Activated naive CD8-positive, alpha-beta T cell treated with anti-CD3 and anti-CD28 coated beads, Interleukin-2, amount 10 ng/mL, durations not matched to agents 7 days and 5 days (primary cell): ENCODE measurements at places on chromosomes 1 and 21. TPM values are rescaled to one million over a fixed set of nuclear protein-coding genes. Genes with fewer than 3 reads are reported as not detected.

GPR89A gene
- total RNA-seq, result 36.6 TPM

GJA4 gene
- total RNA-seq, result not detected

CD5L gene
- total RNA-seq, result not detected

DCDC2B gene
- total RNA-seq, result 0.22 TPM

BOLA1 gene
- 25.4 TPM for total RNA-seq

CIART gene
- total RNA-seq, result 0.91 TPM

TNFSF18 gene
- not detected for total RNA-seq

TBX19 gene
- total RNA-seq, result 3.2 TPM

KCNA10 gene
- not detected for total RNA-seq

ITGB2 gene
- 452 TPM for total RNA-seq

CELA2B gene
- total RNA-seq, result not detected

TRIM62 gene
- total RNA-seq, result 14.4 TPM

PRR9 gene
- total RNA-seq, result not detected

RNPEP gene
- total RNA-seq, result 33.7 TPM

NBPF4 gene
- 0.20 TPM for total RNA-seq

SELE gene
- not detected for total RNA-seq

SLC6A9 gene
- 1.9 TPM for total RNA-seq

APOBEC4 gene
- not detected for total RNA-seq

ZSWIM5 gene
- total RNA-seq, result 1.7 TPM

HSF2BP gene
- 0.31 TPM for total RNA-seq

UFC1 gene
- 98.1 TPM for total RNA-seq

AADACL3 gene
- not detected for total RNA-seq

GBP1 gene
- 160 TPM for total RNA-seq

ATP6V1G3 gene
- total RNA-seq, result not detected

SPRR4 gene
- not detected for total RNA-seq

NKAIN1 gene
- 0.57 TPM for total RNA-seq

CDC42BPA gene
- total RNA-seq, result 1.2 TPM

KIF1B gene
- total RNA-seq, result 13.9 TPM

LMOD1 gene
- not detected for total RNA-seq

COL6A2 gene
- total RNA-seq, result 23.9 TPM

ZNF648 gene
- not detected for total RNA-seq

TRIM63 gene
- total RNA-seq, result not detected

LMX1A gene
- total RNA-seq, result not detected

ESRRG gene
- total RNA-seq, result not detected

TMPRSS3 gene
- total RNA-seq, result 7.8 TPM

TCHH gene
- total RNA-seq, result 0.08 TPM

LYSMD1 gene
- total RNA-seq, result 5.2 TPM

GATAD2B gene
- total RNA-seq, result 96.7 TPM

DRAM2 gene
- total RNA-seq, result 36.7 TPM

TMCO1 gene
- 79.2 TPM for total RNA-seq

ENO1 gene
- total RNA-seq, result 2,545 TPM

LEFTY2 gene
- not detected for total RNA-seq

LCE2D gene
- not detected for total RNA-seq

MATN1 gene
- total RNA-seq, result not detected

S100A9 gene
- 4.5 TPM for total RNA-seq

ZBTB8B gene
- total RNA-seq, result not detected

GCSAML gene
- not detected for total RNA-seq

MXRA8 gene
- total RNA-seq, result 0.51 TPM

PTGFRN gene
- total RNA-seq, result 0.28 TPM

GRHL3 gene
- not detected for total RNA-seq

FALEC gene
- 0.58 TPM for total RNA-seq

TFB2M gene
- 9.8 TPM for total RNA-seq

C8A gene
- total RNA-seq, result not detected

OLIG1 gene
- not detected for total RNA-seq

C1orf141 gene
- total RNA-seq, result not detected

SYPL2 gene
- not detected for total RNA-seq
